RPMI7951 (cell line): ENCODE measurements at places on chromosomes 1 and 21.
A peak's percentile ranks its signal among the peaks of the same experiment; 100 is the strongest.

DNA sequence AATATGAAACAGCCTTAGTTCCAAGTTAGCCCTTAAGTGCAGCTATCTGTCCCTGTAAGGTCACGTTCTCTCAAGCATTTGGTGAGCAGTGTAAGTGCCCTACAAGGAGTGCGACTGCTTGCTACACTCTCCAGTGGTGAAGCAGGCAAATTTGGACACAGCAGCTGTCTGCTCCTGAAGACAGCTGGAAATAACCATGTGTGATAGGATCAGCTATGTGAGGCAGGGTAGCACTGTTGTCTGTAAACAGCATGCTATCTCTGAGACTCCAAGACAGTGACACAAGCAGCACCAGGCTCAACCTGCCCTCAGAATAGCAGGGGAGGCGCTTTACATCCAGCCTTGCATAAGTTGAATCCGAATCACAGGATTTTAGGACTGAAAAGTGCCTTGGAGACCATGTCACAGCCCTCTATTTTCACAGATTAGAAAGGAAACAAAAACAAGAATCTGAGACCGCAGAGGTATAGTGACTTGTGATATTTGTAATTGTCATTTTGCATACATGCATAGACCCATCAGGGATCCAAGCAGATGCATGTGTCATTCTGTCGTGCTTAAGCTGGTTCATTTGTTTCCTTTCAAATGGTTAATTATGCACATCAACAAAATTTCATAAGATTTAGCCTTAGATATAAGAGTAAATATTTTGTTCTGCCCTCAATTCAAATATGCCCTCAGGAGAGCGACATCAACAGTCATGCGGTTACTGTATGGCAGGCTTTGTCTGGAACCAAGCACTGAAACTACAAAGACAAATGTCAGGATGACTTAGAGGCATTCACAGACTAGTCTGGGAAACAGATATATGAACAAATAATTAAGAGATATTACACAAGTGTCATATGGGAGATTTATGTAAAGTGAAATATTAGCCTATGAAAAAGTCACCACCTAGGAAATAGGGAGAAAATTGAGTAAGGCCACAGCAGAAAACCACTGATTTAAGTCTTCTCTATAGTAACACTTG is 134.9 kb upstream of the NRIP1 start:
- no peak for DNase-seq

DNA sequence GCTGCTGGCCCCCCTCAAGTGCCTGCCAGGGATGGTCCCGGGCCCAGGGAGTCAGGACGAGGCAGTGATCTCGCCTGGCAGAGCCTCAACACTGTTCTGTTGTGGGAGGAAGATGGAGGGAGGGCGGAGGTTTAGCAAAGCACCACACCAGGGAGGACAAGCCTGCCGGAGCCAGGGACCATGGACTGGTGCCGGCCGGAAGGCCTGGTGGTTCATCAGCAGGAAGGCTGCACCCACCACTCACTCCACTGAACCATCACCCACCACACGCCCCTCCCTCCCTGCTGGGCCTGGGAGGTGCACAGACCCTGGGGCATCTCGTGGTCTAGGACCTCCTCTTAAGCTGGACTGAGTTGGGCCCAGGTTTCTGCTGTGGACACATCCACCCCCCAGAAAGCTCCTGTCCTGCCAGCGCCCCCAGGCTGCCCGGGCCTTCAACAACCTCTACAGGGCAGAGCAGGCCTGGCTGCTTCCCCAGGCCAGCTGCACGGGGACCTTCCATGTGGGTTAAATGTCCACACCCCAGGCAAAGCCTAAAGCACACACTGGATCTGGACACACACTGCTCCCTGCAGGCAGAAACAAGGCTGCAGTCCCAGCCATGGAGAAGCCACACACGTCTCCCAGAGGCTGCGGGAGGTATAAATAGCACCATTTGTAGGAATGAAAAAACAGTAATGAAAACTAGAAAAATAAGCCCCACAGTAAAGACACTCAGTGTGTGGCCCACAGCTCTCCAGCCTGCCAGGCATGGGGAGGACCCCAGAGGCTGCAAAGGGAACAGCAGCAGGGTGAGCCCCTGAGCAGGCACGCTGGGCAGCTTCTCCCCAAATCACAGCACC is 10.4 kb upstream of the TMEM240 start:
- no peak for DNase-seq

- DNase-seq: no peak
These were observed 7.3 kb upstream of the CTRC start for GRCh38 chr1:15430787-15431570.

DNA sequence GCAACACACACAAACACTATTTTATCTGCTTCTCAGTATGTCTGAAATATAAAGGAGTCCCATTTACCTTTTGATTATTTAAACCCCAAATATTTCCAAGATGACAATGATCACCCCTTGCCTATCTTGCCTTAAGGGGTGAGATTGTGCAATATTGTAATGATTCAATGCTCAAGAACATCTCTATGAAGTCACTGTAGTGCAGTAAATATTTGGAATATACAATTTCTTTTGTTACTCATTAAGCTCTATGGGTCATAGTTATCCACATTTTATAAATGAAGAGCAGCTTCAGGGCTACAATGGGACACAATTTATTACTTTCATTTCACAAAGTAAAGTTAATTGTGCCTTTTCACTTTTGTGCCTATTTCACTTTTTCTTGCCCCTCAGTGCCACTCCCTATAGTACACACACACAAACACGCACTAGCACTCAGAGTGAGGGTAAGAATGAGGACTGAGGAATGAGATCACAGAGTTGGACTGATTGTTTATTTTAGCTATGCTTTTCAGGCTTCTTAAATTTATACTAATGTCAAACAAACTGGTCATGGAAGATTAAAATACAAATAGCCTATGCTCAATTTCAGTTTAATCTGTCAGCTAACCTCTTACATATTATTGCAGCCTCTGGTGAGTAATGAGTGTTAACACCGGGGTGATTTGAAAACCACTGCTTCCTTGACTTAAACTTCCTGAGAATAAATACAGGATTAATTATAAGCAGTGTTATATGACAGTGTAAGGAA is 521.0 kb upstream of the B3GALT2 start:
- peak; percentile 5 for DNase-seq

DNA sequence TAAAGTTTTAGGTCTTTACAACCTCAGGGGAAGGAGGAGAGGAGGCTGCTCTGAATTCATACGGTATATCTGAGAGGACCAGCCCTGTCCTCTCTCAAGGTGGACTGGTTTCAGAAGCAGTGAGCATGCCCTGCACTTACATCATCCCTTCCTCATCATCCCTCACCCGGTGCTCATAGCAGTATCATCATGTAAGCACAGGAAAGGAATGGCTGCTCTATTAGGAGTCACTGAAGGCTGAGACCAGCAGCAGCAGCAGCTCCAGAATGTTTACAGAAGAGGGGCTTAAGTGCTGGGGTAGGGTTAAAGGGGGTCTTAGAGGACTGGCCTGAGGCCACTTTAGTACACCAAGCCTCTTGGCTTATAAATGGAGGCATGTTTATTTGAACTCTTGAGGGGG is 185.9 kb downstream of the AK5 start:
- DNase-seq: no peak

DNA sequence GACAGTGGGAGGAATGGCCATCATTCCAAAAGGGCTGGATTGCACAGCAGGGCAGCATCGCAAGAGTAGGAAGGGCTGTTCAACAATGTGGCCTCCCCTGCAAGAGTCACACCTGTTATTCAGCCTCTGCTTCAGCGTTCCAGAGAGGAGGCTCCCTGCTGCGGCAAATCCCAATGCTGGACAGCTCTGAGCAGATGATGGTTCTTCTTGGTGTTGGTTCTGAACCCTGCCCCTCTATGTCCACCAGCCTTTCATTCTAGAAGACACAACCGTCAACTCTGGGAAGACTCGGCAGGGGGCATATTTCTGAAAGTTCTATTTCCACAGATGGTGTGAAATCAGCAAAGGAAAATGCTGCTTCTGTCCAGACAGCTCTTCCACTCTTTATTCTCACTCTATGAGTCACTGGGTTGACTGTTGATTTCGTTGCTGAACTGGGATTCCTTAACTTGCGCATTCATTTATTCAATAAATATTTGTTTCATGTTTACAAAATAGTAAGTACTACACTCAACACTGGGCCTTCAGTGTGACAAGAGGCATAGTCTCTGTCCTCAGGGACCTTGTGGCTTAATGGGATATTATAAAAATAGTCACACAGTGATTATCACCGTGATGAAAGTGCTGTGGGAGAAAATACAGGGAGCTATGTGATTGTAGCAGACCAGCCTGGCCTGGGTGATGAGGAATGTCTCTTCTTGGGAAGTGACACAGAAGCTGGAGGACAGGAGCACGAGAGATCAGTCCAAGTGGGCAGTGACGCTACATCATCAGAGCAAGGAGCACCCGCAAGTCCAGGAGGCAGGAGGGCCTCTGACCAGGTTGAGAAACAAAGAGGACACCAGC is 260.3 kb downstream of the SIPA1L2 start:
- peak; percentile 41 for DNase-seq

- DNase-seq: no peak
These were observed 481 bp upstream of the SLAMF1 start for GRCh38 chr1:160647329-160647720.

- peak; percentile 51 for DNase-seq
These were observed 27.6 kb upstream of the POGK start for GRCh38 chr1:166811691-166812090.

DNA sequence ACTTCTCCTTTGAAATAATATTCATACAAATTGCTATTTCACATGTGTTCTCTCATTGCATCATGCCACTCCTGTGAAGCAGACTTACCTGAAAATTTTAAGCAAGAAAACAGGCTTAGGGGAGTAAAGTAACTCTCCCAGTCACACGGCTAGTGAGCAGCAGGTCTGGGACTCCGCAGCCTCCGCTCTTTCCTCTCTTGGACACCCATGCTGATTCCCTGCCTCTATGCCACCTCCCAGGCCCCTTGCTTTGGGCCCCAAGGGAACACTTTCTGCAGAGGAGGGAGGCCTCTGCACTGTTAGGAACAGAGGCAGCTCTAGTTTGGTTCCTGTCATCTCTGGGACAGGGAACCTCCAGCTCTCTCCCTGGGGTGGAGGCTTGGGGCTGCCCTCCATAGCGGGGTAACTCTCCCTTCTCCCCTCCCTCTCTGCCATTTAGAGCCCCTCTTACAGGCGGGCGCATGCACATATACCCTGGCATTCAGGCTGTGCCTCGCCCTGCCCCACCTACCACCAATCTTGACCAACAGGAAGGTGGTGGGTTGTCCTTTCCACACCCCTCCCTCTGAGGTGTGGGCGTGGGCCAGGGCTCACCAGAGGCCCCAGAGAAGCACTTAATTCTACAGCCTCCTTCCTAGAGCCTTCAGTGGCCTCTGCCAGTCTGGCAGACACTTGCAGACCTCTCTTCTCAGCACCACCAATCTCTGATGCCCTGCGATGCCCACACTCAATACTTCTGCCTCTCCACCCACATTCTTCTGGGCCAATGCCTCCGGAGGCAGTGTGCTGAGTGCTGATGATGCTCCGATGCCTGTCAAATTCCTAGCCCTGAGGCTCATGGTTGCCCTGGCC is at the start of gene RXFP4:
TSS of gene RXFP4 (plus strand) at position 646 of the 852 bp plus-strand sequence. CDS start at position 718, 72 bp downstream.
- DNase-seq: no peak

DNA sequence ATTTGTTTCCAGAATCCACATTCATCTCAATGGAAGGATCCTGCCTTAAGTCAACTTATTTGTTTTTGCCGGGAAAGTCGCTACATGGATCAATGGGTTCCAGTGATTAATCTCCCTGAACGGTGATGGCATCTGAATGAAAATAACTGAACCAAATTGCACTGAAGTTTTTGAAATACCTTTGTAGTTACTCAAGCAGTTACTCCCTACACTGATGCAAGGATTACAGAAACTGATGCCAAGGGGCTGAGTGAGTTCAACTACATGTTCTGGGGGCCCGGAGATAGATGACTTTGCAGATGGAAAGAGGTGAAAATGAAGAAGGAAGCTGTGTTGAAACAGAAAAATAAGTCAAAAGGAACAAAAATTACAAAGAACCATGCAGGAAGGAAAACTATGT is 2.6 kb downstream of the GADD45A start:
- DNase-seq: peak; percentile 78

- DNase-seq: no peak
These were observed 23.7 kb upstream of the CEP350 start for GRCh38 chr1:179930867-179931266.

- DNase-seq: peak; percentile 8
These were observed 41.7 kb downstream of the SEC16B start for GRCh38 chr1:177928194-177928593.

- DNase-seq: no peak
These were observed 11.8 kb downstream of the TFF2 start for GRCh38 chr21:42338729-42339715.

DNA sequence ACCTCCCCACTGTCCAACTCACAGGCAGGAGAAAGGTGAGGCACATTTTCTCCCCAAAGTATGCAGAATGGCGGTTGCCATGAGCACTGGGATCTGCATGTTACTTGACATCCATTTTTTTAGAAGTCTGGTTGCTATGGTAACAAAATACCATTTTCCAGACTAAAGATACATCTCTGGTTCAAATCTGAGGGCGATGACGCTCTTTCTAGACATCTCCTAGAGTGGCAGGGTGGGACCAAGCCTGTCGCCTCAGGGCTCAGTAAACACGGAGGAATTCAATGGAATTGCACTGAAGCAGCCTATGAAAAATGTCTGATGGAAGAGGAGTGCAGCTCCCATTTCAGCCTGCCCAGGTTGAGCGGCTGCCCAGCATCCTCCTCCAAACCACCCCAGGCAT is 21.5 kb upstream of the FAM43B start:
- DNase-seq: peak; percentile 41

DNA sequence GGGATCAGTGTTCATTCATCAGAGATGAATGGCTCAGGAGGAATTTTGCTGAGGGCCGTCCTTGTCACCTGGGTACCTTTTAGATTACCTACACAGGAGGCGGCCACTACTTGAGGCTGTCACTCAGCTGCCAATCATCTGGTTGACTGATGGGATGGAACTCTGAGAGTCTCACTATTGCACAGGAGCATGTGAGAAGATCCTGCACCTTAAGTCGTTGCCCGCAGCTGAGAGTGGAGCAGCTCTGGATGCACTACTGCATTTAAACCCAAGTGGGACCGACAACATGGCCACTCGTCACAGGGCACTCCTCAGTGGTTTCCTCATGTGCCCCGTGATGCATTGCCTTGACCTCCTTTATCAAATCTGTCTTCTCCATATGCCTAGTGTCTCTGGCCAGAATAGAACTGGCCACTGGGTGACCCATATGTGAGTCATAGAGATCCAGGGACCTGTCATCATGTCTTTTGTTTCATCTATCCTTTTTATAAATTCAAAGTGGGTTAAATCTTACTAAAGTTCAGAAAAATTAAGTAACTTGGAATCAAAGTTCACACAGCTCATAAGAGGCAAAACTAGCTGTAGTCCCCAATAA is 165.5 kb downstream of the ZSCAN20 start:
- DNase-seq: peak; percentile 59

GRCh38 chr1:5448486-5448885 is 543.7 kb downstream of the NPHP4 start:
- no peak for DNase-seq

DNA sequence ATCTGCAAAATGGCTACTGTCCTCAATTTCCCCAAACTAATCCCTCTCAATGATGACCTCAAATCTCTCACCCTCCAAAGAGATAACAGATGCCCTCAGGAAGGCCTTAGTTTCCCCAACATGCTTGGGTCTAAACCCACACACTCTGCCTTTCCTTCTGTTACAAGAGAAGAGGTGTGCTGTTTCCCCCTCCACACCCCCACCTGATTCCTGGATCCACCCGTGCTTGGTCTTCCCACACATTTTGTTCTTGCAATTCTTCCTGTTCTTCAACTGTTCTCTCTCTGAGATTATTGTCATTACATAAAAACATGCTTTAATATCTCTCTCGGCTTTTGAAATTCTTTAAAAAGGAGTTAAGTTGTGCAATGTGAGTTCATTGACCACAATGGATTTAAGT is 5.7 kb upstream of the CBR3 start:
- DNase-seq: no peak
